T follicular helper cell (primary cell): ENCODE measurements at places on chromosomes 16 and 17.

DNA sequence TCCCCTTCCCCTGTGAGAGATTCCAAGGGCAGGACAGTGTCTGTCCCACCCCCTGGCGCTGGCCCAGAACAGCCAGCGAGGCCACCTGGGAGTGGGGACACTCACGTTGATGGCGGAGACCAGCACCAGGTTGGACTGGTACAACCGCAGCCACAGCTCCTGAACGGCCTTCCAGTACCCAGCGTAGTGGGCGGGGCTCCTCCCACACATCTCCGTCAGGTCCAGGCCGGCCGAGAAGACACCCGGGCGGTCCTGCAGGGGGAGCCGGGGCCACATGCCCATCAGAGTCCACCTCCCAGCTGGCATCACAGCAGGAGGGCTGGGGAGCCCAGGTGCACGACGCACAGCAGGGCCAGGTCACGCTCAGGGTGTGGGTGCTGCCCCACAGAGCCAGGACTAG is 7.1 kb downstream of the ECI1 start:
- DNase-seq = no peak

DNA sequence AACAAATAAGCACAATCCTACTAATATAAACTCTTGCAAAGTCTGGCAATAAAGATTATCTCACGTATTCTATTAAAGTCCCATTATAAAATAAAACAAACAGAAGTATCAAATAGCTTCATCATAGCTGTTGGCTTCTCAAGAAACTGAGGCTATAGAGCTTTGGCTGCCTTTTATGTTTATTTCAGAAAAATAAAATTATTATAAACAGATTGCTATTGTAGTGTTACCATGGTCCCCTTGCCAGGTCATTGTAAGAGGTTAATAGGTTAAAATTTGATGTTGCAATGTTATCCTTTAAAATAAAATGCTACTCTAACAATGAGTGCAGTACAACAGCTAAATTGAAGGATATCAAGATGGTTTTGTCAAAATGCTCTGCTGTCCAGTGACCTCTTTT is 828.8 kb upstream of the SOX9 start:
- no peak for DNase-seq

DNA sequence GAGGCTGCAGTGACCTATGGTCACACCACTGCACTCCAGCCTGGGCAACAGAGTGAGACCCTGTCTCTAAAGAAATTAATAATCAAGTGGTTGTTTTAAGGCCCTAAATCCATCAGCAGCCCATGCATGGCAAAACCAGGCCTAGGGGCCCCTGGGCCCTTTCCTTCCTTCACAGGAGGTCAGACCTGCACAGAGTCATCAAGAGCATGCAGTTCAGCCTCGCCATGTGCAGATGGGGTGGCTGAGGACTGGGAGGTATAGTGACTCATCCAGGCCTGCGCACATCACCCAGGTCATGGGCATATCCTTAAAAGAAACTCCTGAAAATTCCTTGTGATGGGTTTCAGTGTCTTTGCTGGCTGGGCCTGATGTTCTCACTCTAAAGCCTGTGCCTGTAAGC is 72.4 kb upstream of the AMZ2 start:
- no peak for DNase-seq

- DNase-seq = no peak
Measured at GRCh38 chr17:71392715-71393567, 727.9 kb upstream of the SOX9 start.

DNA sequence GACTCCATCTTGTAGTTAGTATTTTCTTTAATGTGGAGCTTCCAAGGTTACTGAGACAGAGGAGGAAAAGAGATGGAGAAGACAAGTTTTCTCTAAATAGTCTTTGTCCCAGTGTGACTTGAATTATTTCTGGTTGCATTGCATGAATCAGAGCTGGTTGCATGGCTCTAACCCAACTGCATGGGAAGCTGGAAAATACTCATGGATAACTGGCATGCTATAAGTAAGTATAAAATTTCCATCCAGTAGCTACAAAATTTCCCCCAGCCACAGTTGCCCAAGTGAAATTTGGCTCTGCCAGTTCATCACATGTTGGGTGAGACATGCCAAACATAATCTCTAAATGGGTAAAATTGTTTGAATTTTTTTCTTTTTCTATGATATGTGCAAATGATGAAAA is 1161.5 kb downstream of the CDH11 start:
- DNase-seq = no peak

- DNase-seq = no peak
Measured at GRCh38 chr17:55063885-55064874, 95.6 kb downstream of the STXBP4 start.

GRCh38 chr17:17963694-17964436 is 8.3 kb downstream of the TOM1L2 start:
- no peak for DNase-seq

DNA sequence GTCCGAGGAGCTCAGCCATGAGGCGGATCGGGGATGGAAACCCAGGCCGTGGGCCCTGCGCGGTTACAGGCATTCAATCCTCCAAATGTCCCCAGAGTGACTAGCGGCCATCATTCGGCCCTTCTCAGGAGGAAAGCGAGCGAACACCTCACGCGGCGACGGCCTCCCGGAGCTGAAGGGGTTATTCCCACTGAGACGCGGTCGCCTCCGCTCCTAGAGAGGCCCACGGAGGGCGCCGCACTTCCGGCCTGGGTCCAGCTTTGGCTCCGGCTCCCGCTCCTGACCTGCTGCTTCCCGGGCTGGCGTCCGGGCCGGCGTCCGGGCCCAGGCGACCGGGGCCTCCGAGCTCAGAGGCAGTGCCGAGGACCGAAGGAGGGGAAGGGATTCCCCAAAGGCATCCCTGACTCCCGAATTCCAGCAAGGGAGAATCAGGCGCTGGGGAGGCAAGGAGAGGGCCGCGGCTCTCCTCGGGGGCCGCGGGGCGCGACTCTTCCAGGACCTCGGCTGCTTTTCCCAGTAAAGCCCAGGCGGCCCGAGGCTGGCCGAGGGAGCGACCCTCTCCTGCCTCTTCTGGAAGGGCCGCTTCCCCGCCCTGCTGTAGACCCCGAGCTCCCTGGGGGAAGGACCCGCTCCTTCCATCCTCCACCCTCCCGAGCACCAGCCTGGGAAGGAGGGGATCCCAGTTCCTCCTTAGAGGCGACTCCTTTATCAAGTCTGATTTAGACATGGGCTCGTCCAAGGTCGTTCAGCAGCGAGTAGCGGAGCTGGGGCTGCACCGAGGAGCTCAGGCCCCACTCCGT is 18.6 kb upstream of the ZNF629 start:
- peak; percentile 37 for DNase-seq

DNA sequence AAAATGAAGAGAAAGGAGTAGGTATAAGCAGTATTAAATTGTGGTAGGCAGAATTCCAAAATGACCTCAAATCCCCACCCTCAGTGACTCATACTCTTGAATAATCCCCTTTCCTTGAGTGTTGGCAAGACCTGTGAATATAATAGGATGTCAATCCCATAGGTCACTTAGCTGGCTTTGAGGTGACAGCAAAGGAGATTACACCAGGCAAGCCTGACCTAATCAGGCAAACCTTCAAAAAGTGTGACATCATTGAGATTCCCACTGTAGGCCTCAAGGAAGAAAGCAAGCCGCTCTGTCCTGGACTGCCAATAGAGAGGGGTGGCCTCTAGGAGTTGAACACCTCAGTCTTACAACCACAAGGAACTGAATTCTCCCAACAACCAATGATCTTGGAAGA is 535.2 kb downstream of the RBFOX1 start:
- DNase-seq = no peak

DNA sequence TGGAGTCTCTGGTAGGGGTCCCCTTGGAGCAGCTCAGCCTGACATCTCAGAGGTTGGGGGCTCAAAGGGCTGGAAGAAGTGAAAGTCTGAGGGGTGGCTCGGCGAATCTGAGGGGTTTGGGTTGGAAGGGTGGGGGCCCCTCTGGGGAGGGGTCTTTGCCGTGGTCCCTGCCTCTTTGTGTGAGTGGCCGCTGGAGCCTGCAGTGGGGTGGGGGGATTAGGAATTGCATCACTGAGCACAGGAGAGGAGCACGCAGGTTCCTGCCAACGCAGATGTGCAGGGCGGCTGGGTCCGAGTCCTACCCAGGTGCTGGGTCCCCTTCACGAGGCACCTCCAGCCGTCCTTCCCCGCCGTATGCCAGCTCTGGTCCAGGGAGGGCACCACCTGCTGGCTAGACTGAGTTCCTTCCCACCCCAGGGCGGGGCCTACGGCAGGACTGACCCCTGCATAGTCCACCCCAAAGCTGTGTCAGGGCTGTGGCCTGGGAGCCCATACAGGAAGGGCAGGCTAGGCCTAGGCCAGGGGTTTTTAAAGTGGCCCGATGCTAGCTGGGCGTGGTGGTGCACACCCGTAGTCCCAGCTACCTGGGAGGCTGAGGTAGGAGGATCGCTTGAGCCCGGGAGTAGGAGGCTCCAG is 9.9 kb downstream of the FMNL1 start:
- DNase-seq = no peak

DNA sequence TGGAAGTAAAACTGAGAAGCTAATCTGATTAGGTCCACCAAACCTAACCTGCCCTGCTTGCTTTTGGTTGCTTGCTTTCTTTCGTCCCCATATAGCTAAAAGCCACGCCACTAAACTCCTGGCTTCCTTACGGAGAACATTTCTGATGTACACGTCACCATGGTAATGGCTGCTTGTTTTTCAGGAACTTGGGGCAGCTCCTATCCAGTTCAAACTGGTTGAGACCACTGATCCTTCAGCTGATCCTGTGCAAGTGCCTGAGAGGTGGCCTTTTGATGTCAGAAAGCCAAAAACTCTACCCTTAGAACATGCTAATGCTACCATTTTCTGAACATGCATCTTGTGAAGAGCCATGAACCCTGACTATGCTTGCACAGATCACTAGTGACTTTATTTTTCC is 14.4 kb upstream of the DHRS7C start:
- no peak for DNase-seq

DNA sequence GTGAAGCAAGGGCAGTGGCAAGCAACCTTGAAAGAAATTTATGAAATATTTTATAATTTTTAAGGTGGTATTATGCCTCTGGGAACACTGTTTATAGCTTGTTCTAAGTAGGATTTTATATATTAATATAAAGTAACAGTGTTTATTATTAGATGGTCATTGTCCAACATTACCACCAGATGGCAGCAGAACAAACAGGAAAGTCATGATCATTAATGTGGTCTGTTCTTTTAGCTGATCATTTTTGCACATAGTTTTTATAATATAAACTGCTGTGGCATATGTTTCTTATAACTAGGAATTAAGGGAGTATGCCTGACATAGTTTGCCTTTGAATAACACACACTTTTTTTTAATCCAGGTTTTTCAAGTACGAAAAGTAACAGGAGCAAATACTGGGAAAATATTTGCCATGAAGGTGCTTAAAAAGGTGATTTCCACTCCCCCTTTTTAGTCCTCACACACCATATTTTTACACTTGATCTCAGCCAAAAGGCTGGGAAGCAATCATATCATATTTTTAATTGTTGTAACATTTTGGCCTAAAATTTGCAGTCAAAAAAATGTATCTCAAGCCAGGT is 21.4 kb downstream of the RPS6KB1 start:
- DNase-seq = no peak

- DNase-seq = no peak
Measured at GRCh38 chr16:71205482-71206131, 24.9 kb downstream of the HYDIN start.

DNA sequence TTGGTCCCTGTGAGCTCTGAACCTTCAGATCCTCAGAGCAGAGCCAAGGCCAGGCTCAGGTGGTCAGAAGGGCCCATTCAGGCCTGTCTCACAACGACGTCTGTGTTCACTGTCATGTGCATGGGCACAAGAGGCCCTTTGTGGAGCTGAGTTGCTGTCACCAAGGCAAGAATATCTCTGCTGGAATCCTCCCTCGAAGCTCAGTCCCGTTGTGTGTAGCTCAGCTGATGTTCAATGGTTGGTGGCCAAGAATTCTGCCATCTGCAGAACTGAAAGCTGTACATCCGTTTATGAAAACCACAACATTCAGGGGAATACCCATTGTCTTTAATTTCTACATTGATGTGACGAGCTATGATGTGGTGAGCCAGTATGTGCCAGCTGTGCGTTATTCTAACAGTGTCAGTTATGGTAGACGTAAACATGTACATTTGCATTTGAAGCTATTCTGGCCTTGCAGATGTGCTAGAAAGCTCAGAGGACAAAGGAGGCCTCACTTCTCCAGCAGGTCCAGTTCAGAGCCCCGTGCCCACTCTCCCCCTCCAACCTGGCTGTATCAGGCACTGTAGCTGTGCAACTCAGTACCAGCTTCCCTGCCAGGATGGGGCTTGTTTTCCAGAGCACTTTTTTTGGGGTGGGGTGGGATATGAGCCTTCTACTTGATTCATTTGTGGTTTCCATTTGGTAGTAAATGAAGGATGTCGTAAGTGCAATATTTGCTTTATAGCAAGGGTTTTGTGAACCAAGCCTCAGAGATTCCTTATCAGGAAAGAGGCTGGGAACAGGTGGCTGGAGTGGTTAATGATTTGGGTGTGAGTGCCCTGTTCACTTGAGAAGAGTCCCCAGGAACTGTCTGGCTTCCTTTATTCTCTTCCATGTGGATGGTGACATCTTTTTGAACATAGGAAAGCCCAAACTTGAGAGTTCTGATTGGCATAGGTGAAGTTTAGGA is 56.1 kb downstream of the B9D1 start:
- peak; percentile 21 for DNase-seq

GRCh38 chr16:79286646-79287423 is 313.7 kb downstream of the MAF start:
- DNase-seq = peak; percentile 7

DNA sequence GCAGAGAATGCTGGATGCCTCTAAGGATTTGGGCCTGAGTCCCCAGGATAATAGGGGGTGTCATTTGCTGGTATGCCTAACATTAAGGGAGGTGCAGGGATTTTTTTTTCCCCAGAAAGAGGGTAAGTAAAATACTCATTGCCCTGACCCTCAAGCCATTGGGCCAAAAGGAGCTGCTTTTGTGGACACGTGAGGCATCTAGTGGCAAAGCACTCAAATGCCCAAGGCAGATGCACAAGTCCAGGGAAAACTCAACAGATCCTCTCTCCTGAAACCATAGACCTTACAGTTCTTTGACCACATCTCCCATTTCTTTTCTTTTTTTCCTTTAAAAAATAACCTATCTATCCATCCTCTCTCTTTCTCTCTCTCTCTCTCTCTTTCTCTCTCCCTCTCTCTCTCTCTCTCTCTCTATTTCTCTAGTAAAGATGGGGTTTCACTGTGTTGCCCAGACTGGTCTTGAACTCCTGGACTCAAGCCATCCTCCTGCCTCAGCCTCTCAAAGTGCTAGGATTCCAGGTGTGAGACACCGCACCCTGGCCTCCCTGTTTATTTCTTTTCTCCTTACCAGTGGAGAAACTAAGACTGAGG is 11.8 kb downstream of the IRX5 start:
- DNase-seq = no peak

- no peak for DNase-seq
Measured at GRCh38 chr16:89142474-89143195, 28.9 kb upstream of the CDH15 start.

DNA sequence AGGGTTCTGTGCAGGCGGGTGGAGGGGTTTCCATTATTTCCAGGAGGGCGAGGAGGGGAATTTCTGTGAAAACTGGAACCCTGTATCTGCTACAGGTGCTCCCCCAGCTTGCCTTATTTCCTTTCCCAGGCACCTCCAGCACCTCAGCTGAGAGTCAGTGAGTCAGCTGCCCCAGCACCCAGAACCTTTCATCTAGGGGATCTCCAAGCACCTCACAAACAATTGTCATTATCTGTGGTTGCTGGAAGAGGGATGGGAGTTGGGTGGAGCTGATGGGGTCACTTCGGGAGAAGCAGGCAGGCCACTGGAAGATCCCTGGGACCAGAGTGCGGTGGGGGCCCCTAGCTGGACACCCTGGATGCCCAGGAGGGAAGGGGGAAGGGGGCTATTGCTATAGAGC is 10.0 kb upstream of the CLUH start:
- no peak for DNase-seq
